ELR (cell line): ENCODE measurements at places on chromosomes 6 and 20.

- no peak for DNase-seq
Measured at GRCh38 chr6:4295058-4295782, 159.8 kb upstream of the ECI2 start.

DNA sequence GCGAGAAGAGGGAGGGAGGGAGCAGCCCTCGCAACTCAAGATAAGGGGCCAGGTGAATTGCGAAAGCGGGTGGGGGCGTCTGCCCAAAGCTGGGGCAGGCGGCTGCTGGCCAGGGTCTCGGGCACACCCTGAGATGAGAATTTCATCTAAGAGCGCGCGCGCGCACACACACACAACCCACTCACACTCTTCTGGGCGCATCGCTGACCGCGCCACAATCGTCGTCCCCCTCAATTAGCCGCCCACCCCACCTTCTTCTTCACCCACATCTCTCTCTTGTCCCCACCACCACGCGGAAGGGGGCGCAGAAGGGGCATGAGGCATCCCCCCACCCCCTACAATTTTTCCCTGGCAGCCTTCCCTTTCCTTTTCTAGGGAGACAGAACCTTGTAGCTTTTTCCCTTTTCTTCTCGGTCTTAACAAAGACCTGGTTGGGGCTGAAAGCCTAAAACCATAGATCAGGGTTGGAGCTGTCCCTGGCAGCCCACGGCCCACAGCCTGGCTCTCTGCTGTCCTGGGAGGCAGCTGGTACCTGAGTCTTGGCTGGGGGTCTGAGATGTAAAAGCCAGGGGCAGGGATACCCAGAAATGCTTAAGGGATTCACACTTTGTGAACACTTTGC lies 737 bp upstream of the PTPRT start:
- no peak for DNase-seq

DNA sequence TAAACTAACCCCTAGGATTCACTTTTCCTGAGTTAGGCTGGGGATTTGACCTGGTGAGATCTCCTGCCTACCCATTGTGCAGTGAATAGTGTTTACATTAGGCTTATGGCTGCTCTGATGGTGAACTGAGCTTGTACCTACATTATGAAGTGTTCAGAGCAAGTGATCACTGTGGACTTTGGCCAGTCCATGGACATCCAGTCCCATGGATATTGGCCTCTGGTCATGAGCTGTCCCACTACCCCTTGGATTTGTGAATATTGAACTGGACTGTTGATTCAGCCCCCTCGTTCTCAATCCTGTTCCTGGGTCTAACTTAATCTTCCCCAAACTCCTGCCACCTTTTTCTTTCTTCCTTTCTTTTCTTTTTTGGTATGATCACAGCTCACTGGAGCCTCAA lies 13.8 kb downstream of the ASIP start:
- no peak for DNase-seq

DNA sequence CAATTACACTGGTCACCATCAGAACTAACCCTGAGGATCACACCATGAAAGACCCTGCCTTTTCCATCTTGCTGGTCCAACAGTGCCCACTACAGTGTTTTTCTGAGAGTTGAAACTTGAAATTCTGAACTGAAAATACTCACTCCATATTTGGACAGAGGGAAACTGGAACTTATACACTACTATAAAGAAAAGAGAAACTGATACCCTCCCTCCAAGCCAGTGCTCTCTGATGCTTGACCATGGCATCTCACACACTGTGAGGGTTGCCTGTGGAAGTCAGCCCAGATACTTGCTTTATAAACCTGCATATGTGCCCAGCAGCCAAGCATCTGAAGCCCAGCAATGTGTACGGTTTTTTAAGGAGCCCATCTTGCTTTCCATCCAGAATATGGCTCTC lies 108.7 kb downstream of the FOXA2 start:
- DNase-seq, result no peak

- DNase-seq, result peak; percentile 60
Measured at GRCh38 chr6:7590918-7591302, 912 bp downstream of the SNRNP48 start.

DNA sequence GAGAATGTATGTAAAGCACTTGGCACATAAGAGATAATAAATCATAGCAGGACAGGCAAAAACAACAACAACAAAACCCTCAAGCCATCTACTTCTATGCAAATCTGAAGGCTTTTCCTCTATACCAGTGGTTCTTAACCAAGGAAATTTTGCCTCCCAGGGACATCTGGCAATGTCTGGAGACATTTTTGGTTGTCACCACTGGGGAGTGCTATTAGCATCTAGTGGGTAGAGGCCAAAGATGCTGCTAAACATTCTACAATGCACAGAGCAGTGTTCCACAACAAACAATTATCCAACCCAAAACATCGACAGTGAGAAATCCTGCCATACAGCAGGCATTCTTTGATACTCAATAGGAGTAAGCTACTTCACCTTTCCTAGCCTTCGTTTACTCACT lies 28.2 kb downstream of the NDRG3 start:
- DNase-seq, result peak; percentile 42

DNA sequence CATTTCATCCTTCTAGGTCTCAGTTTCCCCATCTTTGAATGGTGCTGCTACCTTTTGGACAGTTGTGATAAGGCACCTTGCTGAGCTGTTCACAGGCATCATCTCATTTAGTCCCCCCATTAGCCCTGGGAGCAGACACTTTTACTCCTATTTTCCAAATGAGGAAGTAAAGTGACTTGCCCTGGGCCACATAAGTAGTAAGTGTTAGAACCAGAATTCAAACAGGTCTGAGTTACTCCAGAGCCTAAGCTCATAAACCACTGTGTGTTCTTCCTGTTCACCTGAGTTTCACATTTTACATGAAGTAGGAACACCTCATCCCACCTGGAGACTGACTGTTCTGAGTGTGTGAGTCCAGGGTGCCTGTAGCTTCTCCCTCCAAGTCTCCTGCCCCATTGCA lies 43.5 kb upstream of the EPB41L1 start:
- DNase-seq, result no peak

DNA sequence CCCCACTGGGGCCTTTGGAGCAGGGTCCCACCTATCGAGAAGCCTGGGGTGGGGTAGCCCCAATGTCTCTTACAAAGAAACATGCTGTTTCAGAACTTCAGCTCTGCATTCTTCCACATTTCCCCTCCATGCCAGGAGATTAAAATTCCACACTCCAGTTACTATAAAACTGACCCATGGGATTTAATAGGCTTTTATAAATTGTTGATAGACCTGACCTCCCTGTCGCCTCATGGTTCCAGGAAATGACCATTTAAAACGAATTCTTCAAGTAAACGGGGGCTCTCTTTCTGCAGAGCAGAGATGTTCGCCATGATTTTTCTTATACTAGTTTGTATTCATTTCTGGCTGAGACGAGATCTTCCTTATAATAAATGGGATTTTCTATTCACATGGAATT lies 19.3 kb downstream of the RIN2 start:
- no peak for DNase-seq

GRCh38 chr6:108968325-108969316 lies 120.4 kb downstream of the ARMC2 start:
- no peak for DNase-seq

DNA sequence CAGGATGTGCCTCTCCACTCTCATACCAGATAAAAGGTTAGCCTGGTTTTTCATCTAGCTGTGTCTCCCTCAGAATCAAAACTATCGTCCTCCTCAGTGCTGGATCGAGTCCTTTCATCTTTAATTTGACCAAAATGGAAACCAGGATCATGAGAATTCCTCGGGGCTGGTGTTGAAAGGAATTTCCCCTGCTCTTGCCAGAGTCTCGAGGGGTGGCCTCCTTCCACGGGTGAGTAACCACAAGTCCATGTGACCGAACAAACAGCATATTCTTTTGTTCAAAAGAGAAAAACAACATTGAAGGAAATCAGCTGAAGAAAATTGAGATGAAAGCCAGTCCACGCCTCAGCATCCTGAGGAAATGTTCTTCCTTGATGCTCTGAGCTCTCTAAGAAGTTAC lies 165.9 kb upstream of the CDYL start:
- DNase-seq, result peak; percentile 45

DNA sequence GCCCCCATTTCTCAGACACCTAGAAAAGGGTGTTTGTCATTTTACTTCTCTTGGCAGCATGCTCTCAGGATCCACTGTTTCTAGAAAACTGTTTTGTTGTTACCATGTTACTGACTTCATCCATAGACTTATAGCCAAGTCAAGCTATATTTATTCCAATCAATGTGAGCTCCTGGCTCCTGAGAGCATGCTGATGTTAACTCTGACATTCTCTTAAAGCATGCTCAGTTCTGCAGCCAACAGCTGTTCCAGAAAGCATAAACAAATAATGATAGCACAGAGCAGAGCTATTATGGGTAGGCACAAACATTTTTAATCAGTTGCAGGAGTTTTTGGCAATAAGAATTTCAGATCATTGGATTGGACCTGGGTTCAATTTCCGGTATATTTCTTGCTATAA lies 92.4 kb upstream of the CEP85L start:
- no peak for DNase-seq

GRCh38 chr6:78867020-78867369 lies 356 bp upstream of the IRAK1BP1 start:
- DNase-seq, result no peak

- DNase-seq, result no peak
Measured at GRCh38 chr6:138562691-138563090, 63.4 kb upstream of the NHSL1 start.

- no peak for DNase-seq
Measured at GRCh38 chr20:19457611-19458010, 245.2 kb downstream of the SLC24A3 start.

DNA sequence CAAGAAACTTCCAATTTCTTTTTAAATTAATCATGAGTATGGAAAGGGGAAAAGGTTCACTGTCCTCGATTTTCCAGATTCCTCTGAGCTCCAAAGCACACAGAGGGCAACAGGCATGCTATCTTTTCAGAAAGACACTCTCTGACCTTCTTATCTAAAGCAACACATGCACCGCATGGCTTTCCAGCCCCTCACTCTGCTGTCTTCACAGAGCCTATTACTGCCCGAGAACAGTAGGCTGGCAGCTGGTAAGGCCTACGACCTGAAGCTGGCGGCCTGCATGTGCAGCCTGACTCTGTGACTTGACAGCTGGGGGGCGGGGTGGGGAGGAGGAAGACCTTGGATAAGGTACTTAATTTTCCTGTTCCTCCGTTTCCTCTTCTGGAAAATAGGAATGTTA lies 86.3 kb downstream of the ELOVL4 start:
- no peak for DNase-seq

- DNase-seq, result no peak
Measured at GRCh38 chr6:40583709-40584108, 3.5 kb downstream of the LRFN2 start.

DNA sequence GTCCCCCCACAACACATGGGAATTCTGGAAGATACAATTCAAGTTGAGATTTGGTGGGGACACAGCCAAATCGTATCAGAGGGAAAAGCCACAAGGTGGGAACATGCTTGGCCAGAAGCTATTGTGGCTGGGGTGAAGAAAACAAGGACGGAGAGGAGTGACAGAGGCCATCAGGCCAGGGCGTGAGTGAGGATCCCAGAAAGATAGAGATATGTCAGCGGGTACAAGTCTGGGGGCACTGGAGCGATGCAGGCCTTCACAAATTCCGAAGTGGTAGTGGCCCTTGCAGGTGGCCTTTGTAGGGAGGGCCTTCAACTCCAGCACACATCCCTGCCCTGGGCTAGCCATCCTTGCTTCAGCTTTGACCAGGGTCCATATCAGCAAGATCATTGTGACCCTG lies 159.1 kb downstream of the BCAS1 start:
- no peak for DNase-seq

- DNase-seq, result no peak
Measured at GRCh38 chr6:131791476-131791875, 16.3 kb upstream of the ENPP1 start.

DNA sequence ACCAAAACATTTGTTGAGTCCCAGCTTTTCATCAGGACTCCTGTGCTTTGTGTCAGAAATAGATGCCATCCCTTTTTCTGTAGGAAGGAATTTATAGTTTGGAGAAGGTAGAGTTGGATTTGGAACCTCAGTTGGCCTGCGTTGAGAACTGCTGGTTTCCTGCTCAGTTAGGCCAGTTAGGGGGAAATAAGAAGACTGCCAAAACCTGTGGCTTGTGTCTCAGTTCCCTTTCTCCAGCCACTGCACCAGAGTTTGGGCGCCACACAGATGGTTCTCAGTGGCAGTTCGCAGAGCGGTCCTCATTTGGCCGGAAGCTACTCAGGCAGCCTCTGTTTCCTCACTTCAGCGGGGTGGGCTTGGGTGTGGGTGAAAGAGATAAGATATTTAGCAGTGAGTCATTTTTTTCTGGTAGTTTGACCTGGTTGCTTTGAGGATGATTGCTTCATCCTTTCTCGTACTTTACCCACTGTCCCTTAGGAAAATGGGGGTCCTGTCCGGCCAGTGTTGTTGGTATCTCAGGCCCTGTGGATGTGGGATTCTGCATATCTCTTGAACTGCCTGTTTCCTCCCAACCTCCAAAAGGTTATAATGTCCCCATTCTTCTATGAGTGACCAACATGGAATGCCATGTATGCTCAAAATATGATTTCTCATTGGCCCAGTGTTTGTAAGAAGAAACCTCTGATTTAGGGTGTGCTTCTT lies 53.7 kb downstream of the JARID2 start:
- peak; percentile 55 for DNase-seq

DNA sequence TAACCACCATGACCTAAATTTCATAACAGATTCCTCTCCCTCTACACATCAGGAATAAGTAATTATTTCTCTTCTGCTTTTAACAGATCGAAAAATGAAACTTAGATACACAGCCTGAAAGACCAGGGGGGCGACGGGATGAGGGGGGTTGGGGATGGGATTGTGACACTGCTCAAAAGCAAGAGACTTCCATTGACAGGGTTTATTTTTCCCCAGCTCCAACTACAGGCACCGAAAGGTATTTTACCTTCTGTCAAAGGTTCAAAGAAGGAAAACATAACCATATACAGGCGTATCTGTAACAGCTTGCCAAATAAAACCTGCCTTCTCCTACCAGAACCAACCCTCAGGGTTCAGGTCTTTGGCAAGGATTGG lies 1.3 kb downstream of the EPHA7 start:
- DNase-seq, result no peak

DNA sequence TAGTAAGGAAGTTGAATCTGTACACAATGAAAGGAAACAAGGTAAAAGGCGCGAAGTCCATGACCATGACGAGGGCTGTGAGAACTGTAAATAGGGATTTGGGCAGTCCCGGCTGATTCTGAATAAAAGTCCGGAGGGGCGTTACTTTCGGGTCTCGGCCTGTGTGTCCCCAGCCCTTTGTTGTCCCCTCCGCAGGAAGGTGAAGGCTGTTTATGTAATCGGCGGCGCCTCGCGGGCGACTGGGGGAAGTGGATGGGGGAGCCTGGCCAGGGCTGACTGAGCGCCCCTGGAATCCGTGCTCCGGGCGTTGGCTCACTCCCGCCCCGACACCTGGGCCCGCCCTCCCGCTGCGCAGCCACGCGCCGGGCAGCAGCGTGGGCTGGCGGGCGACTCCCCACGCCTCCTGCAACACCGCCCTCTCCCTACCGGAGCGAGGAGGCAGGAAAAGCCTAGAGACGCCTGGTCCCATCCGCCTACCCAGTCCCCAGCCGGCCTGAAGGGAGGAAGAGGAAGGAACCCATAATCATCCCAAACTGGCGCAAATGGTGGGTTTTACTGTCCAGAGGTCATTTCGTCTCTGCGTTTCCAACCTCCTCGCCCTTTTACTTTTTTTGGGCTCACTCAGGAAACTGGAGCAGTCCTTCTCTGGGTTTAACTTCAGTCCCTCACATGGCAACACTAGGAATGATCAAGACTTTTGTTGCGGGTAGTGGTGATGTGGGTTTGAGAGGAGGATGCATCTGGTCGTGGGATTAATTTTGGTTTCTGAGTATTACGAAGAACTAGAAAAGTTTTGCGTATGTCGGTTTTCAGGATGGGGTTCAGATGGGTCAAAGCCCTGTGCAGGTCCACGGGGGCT lies 12.1 kb downstream of the TRIM31 start:
- DNase-seq, result peak; percentile 42
